Right renal cortex interstitium (tissue), 3 donors: ENCODE measurements at places on chromosomes 4 and X. TPM values are rescaled to one million over a fixed set of nuclear protein-coding genes. Genes with fewer than 3 reads are reported as not detected.

PRMT9 gene
- polyA plus RNA-seq, result 26.9 TPM

F8A1 gene
- polyA plus RNA-seq, result 8.4 TPM

CLCN4 gene
- polyA plus RNA-seq, result 6.2 TPM

- DNase-seq, result no peak
Observed at GRCh38 chr4:120886191-120886590, 36.3 kb downstream of the PRDM5 start.
